H9 (cell line): ENCODE measurements at places on chromosomes 1 and 21.
A peak's percentile ranks its signal among the peaks of the same experiment; 100 is the strongest.

DNA sequence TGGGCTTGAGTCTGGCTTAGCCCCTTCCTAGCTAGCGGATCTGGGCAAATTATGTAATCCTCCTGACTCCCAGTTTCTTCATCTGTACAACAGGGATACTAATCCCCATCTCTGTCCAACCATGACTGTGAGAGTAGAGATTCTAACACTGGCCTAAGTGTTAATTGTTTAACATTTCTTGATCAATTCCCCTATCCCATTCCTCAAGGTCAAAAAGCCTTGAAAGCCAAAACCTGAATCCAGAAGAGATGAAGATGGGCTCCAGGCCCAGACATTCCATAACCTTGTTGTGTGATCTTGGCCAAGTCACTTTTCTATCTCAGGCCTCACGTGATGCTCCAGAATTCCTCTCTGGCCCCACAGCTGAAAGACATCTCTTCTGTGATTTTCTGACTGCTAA is 18.8 kb upstream of the PHLDA3 start:
- no peak for DNase-seq

GRCh38 chr1:157782931-157783330 is 6.0 kb upstream of the FCRL2 start:
- DNase-seq: no peak

DNA sequence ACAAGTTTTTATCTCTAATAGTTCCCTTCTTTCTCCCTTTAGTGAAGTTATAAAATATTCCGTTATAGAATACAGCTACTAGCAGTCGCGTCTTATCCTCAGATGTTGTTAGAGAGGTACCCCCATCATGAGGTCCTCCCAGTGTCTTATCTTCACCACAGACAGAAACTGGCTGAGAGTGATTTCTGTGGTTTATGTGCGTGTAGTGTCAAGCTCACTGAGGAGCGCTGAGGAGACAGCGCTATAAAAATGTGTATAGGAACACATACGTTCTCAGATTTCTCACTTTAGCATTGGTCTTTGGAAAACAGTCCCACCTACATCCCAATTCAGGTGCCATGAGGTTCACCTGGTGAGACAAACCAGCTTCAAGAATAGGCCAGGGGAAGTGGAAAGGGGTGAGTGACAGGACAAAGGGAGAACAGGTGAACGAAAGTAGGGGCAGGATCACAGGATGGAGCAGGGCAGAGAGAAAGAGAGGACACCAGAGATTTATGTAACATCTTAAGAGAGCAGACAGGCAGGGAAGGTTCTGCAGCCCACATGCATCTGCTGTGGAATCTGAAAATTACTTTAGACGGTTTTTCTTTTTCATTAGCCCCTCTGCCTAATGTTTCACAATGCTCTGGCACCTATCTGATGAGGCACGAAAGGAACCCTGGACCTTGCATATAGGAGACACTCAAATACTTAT is 2.7 kb upstream of the PLEKHO1 start:
- peak; percentile 8 for DNase-seq

DNA sequence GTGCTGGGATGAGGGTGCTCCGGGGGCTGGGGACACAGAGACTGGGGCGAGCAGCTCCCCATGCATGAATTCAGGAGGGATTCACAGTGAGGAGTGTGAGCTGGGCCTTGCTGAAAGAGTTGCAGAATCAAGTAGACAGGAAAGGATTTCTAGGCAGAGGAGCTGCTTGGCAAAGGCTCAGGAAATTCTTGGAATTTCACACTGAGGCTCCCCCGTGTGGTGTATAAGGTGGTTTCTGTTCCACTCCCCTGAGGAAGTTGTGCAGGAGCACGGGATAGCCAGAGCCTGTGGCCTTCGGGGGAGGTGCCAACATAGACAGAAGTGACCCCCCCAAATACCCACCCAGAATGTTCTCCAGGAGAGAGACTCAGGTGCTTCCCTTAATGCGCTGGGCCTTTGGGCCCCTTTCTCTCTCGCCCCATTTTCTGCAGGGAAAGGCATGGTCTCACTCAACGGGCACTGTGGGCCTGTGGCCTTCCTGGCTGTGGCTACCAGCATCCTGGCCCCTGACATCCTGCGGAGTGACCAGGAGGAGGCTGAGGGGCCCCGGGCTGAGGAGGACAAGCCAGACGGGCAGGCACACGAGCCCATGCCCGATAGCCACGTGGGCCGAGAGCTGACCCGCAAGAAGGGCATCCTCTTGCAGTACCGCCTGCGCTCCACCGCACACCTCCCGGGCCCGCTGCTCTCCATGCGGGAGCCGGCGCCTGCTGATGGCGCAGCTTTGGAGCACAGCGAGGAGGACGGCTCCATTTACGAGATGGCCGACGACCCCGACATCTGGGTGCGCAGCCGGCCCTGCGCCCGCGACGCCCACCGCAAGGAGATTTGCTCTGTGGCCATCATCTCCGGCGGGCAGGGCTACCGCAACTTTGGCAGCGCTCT is 58.5 kb upstream of the ACTL8 start:
- peak; percentile 79 for DNase-seq

DNA sequence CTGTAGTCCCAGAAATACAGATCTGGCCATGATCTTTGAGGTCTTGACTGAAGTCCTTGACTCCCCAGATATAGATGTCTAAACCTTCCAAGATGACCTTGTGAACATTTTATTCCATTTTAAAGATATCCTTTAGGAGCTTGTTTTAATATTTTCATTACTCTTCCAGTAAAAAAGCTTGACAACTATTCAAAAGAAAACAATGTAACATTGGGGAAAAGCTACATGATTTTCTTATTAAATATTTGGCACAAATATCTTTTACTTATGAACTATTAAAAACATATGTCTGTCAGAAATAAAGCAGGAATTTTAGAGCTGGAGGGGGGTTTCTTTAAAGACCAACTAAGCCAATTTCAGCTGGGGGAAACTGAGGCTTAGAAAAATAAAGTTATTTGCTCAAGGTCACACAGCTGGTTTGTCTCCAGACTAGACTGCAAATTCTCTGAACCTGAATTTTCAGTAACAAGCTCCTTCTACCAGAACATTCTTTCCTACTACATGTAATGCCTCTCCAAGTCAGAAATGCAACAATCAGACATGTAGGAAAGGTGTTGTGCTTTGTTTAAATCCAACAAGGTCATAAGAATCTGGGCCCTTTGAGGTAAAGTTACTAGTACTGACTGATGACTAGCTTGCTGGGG is 67.0 kb upstream of the PTCH2 start:
- DNase-seq: no peak

DNA sequence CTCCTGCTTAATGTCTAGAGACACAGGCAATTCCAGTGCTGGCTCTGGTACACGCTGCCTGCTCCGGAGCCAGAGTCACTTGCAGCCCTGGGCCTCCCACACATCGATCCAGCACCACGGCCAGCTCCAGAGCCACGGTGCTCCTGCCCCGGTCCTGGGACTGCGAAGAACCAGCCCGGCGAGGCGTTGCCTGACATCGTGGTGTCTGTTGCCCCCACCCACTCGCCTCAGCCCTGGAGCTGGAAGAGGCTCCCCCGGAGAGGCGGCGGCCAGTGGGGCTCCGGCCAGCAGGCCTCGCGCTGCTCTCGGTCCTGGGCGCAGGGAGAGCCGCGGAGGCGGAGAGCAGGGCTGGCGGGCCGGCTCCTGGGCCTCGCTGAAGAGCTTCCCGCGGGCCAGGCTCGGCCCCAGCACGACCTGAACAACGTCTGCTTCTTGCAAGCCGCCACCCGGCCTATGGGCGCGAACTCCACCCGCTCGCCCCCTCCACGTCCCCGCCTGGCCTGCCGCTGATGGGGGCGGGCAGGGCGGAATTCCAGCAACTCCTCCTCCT is 364.8 kb downstream of the CEP170 start:
- peak; percentile 84 for DNase-seq

GRCh38 chr1:157000686-157001085 is 44.9 kb downstream of the ARHGEF11 start:
- DNase-seq: no peak

DNA sequence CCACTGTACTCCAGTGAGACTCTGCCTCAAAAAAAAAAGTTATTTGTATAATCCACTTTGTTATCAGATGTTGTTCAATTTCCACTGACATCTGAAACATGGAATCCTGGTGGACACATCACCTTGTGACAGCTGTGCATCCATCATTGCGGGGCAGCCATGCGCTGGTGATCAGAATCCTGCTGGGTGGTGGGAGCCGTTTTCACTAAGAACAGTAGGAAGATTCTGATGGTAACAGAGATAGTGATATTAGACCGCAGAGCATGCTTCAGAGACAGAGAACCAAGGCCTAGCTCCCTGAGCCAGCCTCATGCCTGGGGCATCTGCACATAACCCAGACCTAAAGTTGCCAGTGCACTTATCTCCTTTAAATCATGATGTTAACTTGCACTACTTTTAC is 3.1 kb upstream of the SPRR3 start:
- no peak for DNase-seq

DNA sequence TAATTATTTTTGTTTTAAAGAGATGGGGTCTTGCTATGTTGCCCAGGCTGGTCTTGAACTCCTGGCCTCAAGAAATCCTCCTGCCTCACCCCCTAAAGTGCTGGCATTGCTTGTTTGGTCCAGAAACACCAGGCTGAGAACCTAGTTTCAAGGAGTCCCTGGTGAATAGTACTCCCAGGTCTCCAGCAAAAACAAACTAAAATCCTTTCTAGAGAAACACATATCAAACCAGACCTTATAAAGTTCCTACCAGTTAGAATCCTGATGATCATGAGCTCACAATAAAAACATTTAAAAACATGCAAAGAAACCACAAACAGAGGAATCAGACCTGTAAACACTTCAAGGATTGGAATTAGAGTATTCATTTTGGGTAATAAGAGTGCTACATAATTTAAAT is 34.4 kb upstream of the PADI1 start:
- DNase-seq: no peak

GRCh38 chr1:154157520-154158306 is 2.8 kb upstream of the NUP210L start:
- no peak for DNase-seq

DNA sequence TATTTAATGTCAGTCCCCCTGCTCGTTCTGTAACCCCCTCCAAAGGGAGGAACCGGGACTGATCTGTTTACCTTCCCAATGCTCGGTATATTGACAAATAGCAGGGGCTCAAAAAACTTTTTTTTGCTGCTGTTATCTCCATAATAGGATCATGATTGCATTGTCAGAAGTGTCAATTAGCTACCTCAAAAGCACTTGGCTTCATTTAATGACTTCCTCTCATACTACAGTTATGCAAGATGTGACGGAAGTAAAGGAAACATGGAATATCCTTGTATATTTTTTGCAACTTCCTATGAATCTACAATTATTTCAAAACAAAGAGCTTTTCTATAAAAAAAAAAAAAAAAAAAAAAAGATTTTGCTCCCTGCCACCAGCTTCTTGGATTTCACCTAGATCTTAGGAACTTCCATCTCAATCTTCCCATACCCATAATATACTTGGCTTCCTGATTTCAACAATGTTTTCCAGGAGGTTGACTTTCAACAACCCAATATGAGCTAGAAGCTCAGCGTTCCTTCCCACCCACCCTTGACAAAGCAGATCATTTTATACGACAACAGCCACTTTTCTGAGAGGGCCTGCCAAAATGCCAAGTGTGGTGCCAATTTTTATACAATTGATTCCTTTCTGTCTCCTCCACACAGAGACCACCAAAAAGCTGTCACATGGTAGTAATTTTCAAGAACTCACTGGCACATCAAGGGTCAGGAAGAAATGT is 71.7 kb downstream of the SETD4 start:
- DNase-seq: no peak

DNA sequence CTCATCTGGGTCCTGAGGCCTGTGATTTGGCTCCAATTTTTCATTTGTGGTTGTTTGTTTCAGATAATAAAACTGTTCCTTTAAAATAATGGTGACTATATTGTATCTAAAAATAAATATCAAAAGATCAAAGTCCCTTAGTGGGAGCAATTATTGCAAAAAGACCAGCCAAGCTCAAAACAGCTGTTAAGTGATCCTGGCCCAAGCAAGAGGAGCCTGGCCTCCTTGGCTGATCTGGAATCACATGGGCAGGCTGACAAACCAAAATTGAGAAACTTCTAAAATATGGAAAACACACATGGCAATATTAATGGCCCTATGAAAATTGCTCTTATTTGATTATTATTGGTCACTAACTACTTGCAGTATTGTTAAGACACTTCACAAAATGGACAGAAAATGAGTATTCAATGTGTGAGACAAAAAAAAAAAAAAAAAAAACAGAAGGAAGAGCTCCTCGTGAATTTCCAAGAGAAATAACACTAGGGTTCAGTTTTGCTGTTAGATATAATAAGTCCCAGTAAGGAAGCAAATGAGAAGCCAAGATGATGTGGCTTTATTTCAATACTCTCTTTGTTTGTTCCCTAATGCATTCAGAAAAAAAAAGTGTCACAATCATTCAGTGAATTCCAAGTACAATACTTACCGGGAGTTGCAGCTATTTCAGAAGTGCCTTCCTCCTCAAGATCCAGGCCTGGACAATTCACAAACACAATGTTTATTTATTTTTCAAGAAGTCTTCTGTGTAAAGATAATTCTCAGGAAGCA is 105.1 kb downstream of the SEC16B start:
- no peak for DNase-seq

DNA sequence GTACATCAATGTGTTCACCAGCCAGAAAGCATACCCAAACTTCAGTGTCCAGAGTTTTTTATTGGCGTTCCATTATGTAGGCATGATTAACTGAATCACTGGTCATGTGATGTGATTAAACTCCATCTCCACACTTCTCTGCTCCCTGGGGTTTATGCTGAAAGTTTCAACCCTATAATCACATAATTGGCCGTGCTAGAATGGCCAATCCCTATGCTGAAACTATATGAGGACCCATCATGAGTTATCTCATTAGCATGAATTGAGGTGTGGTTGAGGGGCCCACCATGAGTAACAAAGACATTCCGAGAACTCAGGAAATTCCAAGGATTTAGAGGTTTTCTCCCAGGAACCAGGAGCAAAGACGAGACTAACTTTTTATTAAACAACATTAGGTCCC is 31.8 kb upstream of the FBXO28 start:
- no peak for DNase-seq

DNA sequence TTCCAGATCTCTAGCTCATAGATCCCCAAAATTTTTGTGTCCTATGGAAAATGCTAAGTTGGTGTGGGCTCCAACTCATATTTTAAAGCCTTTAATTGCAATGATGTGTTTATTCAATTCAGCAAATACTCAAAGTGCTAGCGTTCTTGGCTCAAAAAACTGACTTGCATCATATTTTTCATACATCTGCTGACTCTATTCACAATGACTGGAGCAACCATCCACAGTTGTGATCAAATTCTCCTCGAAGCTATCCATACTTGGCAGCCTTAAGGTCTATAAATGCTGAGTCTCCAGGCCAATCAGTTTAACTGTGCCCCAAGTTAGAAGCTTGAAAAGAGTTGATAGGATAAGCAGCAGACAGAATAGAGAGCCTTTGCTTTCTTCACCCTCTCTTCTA is 2.9 kb upstream of the ATP1A1 start:
- DNase-seq: no peak

DNA sequence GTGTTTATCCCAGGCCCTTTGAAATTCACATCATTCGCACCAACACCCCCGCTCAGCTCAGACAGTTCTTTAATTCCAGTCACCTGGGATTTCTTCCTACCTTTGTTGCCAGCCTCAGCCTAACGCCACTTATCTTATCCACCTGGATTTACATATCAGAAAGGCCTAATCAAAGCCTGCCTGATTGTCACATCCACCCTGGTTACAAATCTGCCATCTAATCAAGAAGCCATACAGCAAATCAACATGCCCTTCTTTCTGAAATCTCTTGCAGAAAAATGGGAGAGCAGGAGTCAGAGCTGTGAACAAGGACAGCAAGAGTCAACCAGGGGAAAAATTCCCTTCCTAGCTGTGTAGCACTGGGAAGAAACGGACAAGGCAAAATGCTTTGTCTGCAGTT is 173.2 kb upstream of the DAB1 start:
- no peak for DNase-seq
